ENCODE measurements at places on chromosomes 1 and 21.

GRCh38 chr1:229283183-229283611, 12.3 kb downstream of the RAB4A start:
- no peak for DNase-seq

DNA sequence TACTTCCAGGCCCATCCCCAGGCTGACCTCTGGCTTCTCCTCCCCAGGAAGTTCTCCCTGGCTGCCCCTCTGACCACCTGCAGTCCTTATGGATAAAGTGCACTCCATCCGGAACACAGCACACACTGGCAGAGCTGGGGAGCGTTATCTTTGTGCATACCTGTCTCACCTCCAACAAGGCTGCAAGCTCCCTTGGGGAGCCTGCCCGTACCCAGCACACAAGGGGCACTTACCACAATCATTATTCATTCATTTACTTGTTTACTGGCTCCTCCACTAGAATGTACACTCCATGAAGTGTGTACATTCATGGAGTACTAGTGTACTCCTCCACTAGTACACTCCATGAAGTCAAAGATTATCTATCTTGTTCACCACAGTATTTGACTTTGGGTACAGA, 30.3 kb downstream of the GLIS1 start:
- no peak for DNase-seq

DNA sequence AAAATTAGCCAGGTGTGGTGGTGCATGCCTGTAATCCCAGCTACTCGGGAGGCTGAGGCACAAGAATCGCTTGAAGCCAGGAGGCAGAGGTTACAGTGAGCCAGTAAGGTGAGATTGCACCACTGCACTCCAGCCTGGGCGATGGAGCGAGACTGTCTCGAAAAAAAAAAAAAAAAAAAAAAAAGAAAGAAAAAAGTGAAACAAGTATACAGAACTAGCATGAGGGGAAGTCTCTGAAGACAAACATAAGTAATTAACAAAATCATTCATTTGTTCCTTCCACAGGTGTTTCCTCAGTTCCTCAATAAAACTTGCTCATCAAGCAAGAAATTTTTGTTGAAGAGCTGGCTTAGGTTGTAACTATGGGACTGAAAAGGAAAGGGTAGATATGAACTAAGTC, 52.2 kb upstream of the CNN3 start:
- no peak for DNase-seq

DNA sequence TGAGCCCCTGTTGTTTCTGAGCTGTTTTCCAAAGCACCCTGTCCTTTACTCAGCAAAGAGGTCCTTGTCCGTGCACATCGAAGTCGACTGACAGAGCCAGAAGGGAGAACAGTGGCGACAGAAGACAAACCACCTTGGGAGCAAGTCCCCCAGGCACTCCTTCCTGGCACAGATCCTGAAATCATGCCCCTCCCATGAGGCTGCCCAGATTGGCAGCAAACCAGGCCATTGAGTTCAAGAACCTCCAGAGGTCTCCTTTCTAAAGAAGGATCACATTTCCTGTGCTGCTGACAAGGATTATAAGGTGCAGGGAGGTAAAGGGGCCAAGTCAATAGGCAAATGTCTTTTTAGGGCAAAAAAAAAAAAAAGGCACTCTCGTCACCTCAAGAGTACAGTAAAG, 84.7 kb upstream of the HIVEP3 start:
- DNase-seq = no peak

- DNase-seq = peak; percentile 100
Measured at GRCh38 chr1:156740741-156741480, at the start of gene MRPL24. Gene MRPL24, minus strand, starts transcription at chr1:156741088. Its CDS starts 2,384 bp downstream, at chr1:156738704.

DNA sequence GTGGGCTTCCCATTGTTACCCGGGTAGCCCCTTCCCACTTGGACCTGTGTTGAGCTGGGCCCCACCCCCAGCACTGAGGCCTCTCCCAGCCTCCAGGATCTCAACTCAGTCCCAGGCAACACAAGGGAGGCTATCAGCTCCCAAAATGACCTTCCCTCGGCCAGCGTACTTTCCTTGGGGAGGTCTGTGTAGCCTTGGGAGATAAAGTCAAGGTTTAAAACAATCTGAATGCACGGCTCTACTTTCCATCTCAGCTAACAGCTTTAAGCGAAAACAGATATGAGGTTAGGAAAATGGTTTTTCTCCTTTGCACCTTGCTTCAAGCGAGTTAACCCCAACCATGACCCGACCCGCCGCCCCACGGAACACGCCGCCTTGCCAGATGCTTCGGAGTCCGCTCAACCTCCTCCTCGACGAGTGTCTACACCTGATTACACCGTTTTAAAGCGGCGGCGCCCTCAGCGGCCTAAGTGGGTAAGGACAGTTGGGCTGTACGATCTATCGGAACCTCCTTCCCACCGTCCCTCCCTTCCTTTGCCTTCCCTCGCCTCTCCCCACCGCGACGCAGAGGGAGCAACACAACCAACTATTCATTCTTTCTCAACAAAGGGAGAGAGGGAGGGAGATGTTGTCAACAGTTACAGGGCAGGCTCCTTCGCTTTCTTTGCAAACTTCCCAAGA, 1.1 kb downstream of the BCAR3 start:
- DNase-seq = peak; percentile 22

GRCh38 chr1:182069028-182069466, 7.5 kb upstream of the ZNF648 start:
- DNase-seq = no peak

GRCh38 chr21:41167348-41168342, at the start of gene BACE2:
Gene BACE2, plus strand, starts transcription at chr21:41168160. Its CDS starts 104 bp downstream, at chr21:41168264.
- peak; percentile 4 for DNase-seq

GRCh38 chr1:44777547-44777946, 2.2 kb downstream of the RPS8 start:
- no peak for DNase-seq

- DNase-seq = no peak
Measured at GRCh38 chr1:81662913-81663526, 137.7 kb upstream of the ADGRL2 start.

- DNase-seq = no peak
Measured at GRCh38 chr1:242813490-242814091, 289.1 kb upstream of the PLD5 start.
